ENCODE measurements at places on chromosomes 1 and 21.

DNA sequence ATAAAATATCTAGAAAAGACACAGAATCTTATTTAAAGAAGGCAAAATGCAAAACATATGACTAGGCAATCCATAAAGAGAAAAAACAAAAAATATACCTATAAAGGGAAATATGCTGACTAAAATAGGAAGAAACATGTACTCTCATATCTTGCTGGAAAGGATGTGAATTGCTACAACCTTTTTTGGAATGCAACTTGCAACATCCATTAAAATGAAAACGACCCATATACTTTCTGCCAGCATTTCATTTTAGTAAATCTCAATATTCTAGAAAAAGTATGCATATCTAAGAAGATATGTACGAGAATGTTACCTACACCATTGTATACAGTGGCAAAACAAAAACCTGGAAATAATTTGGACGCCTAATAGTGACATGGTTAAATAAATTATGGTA lies 56.6 kb downstream of the EDEM3 start:
- no peak for DNase-seq

DNA sequence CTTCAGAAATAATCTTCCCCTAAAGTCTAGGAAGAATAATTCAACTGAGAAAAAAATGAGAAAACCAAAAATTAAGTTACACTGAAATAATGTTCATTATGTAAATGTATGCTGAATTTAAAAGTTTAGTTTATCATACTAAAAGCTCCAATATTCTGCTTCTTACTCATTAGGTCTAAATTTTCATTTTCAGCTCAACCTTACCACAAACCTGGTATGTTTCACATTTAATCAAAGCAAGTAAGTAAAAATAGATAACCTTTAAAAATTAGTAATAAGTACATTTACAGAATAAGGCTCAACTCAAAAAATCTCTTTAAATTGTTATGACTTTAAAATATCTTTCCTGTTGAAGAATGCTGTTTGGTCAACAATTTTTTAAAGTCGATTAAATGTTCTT lies 15.0 kb downstream of the BTG3 start:
- no peak for DNase-seq

DNA sequence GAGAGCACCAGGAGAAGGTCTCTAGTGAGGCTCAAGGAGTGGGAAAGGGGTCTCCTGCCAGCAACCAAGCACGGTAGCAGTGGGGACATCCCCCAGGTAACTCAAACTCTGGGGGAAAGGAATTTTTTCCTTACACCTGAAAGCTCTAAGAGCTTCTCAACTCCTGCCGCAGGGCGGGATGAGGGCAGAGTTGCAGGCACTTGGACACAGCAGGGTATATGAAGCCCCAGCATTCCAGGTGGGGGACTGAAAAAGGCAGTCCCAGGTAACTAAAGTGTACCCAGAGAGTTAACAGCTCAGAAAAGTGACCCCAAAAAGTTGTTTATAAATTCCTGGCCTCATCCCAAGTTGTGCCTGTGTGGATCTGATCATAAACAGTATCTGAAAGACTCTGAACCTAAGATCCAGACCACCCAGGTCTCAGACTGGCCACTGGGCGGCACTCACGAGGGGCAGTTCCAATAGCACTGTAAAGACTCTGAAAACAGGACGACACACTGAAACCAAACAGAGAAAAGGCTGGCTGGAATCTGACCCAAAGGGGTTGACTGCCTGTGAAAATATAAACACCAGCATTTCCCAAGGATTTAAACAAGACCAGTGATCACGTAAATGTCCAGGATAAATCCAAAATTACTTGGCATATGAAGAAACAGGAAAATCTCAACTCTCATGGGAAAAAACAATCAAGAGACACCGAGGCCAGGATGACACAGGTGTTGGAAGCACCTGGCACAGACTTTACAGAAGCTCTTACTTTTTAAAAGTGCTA lies 47.5 kb downstream of the HSF2BP start:
- DNase-seq: peak; percentile 56

DNA sequence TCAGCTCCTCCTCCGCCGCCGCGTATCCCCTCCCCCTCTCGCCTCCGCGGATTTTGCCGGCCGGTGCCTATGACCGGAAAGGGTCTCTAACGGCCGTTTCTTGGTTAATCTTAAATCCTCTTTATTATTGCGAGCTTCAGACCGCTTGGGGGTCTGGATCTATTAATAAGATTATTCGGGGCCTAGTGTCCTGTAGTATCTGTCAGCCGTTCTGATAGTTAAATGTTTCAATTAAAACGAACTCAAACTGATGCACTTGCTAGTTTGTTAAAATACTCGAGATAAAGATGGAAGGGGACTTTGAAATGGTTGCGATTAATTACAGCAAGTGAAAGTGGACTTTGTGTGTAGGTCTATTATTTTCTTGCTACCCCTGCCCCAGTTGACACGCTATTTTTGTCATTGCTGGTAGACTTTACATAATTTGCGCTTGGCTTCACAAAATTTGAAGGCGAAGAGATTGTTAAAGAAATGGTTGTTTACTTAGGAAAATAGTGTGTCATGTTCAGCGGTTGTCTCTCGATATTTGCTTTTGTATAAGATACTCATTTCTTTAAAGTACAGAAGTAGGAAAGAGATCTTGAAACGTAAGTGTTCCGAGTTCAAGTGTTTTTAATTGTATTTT lies 779 bp downstream of the SON start:
- DNase-seq: no peak

GRCh38 chr1:160863774-160864131 lies 1.1 kb upstream of the CD244 start:
- no peak for DNase-seq

- no peak for DNase-seq
These were observed 4.1 kb downstream of the TAGLN2 start for GRCh38 chr1:159921251-159921650.

DNA sequence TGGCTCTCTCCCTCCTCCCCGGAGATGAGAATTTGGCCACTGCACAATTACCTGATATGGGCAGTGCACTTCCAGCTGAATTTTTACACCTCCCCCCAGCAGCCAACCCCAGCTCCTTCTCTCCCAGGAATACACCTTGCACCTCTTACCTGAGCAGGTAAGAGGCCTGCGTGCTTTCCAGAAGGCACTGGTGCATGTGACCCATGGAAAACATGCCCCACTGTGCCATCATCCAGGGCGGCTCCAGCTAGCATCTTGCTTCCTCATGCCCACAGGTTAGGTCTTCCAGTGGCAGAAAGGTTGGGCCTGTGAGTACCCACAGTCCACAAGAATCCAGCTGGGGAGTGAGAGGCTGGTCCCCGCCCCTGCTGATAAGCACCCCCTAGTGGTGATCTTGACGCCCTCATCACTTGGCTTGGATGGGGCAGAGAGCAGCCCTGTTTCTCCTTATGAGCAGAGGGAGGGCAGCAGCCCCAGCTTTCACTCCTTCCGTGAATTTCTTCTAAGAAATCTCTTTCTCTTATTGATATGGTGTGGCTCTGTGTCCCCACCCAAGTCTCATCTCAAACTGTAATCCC lies 57.8 kb downstream of the EDARADD start:
- peak; percentile 3 for DNase-seq

DNA sequence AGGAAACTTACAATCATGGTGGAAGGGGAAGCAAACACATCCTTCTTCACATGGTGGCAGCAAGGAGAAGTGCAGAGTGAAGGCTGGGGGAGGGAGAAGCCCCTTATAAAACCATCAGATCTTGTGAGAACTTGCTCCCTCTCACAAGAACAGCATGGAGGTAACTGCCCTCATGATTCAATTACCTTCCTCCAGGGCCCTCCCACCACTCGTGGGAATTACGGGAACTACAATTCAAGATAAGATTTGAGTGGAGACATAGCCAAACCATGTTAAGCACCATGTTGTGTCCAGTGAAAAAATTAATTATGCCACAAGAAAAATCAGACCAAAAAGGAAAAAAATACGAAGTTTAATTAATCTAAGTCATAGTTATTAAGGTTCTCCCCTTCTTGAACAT lies 109.5 kb downstream of the CLDN17 start:
- no peak for DNase-seq
